Thyroid gland (tissue), 4 donors: ENCODE measurements at places on chromosomes 11 and 22. TPM values are rescaled to one million over a fixed set of nuclear protein-coding genes. Genes with fewer than 3 reads are reported as not detected.

The PKDREJ gene
- 0.11 TPM for total RNA-seq

The SCGB1C1 gene
- not detected for total RNA-seq

The DNAJB7 gene
- total RNA-seq: not detected

The C11orf87 gene
- total RNA-seq: not detected

The PEX16 gene
- total RNA-seq: 28.6 TPM

The SLC22A8 gene
- not detected for total RNA-seq

The MAPK8IP1 gene
- 19.3 TPM for total RNA-seq

DNA sequence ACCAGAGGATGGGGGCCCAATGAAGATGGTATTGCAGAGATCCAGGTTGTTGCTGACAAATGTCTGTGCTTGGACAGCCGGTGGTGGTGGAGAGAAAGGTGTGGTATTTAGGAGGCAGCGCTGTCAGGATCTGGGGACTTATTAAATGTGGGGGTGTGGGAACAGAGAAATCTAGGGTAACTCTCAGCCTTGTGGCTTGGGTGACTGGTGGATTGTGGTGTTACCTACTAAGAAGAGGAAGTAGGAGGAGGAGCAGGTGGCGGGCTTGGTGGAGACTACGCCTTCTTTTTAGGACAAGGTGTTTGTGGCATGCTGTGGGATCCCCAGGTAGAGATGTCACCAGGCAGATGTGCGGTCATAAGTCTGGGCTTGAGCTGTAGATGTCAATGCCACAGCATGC is 144.0 kb downstream of the GRIK4 start:
- no peak for DNase-seq

DNA sequence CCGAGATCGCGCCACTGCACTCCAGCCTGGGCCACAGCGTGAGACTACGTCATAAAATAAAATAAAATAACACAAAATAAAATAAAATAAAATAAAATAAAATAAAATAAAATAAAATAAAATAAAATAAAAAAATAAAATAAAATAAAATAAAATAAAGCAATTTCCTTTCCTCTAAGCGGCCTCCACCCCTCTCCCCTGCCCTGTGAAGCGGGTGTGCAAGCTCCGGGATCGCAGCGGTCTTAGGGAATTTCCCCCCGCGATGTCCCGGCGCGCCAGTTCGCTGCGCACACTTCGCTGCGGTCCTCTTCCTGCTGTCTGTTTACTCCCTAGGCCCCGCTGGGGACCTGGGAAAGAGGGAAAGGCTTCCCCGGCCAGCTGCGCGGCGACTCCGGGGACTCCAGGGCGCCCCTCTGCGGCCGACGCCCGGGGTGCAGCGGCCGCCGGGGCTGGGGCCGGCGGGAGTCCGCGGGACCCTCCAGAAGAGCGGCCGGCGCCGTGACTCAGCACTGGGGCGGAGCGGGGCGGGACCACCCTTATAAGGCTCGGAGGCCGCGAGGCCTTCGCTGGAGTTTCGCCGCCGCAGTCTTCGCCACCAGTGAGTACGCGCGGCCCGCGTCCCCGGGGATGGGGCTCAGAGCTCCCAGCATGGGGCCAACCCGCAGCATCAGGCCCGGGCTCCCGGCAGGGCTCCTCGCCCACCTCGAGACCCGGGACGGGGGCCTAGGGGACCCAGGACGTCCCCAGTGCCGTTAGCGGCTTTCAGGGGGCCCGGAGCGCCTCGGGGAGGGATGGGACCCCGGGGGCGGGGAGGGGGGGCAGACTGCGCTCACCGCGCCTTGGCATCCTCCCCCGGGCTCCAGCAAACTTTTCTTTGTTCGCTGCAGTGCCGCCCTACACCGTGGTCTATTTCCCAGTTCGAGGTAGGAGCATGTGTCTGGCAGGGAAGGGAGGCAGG is at the start of gene GSTP1:
GSTP1 (plus strand) TSS at position 566 of the 958 bp plus-strand sequence; CDS start at position 598, 32 bp downstream.
- DNase-seq: peak; percentile 91

DNA sequence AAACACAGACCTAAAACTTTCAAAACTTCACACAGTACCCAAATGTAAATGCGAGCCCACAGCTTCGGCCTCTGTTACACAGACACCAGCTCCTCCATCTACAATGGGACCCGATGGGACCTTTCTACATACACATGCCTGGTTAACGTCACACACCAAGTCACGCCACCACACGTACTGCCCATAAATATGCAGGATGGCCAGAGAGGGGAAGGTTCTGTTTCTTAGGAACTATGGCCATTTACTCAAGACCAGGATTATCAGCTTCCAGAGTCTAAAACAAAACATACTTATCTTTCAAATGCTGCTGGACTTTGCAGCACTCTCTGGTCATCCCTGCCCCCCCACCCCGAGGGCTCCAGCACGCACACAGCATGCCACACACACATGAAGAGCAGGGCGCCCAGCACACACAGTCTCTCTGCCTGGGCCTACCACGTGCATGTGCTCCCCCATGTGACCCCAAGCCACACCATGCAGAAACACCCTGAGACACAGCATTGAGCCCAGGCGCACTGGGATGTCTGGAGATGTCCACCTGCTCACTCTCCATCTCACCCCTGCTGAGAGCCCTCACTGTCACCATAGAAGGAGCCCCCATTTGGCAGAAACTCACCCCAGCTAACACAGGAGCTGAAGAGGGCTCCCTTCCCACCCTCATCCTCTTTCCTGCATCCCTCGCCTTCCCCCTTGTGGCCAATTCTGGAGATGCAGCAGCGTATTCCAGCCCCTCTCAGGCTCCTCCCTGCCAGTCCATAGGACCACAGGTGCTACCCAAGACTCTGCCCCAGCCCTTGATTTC is 61.8 kb downstream of the SLC22A12 start:
- DNase-seq: peak; percentile 73

DNA sequence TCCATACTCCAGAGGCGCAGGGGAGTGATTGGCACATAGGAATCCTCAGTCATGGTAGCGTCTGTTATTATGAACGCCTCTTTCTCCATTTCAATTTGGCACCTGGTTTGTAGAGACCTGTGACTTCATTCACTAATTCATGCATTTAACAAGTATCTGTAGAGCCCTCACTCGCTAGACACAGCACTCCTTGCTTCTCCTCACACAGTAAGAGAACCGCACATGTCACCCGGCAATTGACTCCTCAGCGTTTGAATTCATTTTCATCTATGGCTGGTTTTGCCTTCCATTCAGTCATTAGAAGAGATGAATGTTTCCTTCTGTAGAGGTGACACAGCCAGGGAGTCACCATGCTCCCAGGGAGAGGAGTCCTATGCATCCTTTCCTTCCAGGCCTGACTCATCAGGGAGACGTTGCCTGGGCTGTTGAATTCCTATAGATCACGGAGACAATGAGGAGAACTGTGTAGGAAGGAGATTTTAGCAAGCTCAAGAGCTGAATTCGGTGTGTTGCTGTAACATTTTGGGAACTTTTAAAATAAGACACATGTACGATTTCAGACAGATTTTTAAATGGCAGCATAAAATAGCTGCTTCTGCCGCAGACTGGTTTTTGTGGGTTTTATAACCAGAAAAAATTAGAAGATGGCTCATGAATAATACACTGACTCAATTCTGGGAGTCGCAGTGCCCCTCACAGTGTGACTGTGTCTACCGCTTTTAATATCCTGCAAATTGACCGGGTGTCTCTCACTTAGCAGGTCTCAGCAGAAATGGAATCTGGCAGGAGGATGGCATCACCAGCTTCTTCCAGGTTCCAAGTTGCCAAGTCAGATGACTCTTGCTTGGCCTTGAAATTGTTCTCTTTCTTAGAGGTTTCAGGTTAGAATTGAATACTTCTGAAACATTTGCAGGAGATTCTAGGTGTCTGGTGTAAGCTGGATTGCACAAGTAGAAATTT is 44.4 kb upstream of the CLMP start:
- no peak for DNase-seq

DNA sequence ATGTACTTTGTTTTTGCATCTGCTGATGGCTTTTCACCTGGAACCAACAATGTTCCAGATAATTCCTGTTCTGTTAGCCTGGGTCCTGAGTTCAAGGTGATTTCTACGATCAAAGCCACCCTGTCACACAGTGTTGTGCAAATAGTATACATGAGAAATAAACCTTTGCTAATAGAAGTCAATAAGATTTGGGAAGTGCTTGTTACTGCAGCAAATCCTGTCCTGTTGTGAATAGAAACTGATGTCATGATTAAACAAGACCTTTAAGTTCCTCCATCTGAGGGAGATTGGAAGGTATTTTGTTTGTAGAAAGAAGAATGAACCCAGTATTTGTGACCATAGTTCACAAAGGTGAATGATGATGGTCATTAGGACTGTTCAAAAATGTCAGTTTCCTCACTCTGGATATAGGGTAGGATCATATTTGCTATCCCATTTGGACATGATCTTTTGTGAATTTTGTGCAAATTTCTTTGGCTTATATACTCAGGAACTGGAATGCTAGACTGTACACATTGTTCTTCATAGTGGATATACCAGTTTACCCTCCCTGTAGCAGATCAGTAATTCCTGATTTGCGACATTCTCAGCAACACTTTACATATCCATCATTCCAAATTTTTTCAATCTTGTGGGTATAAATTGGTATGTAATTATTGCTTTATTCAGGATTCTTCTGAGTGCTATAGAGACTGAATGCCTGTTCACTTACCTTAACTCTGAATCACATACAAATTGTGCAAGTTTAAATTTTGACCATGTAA is 428.5 kb downstream of the METTL15 start:
- no peak for DNase-seq

- DNase-seq: peak; percentile 64
Measured at GRCh38 chr22:38713921-38714320, 8.2 kb downstream of the GTPBP1 start.

GRCh38 chr11:68009391-68010089 is 587 bp upstream of the ALDH3B1 start:
- DNase-seq: peak; percentile 47

- DNase-seq: no peak
Measured at GRCh38 chr11:118894192-118894591, 10.5 kb downstream of the CXCR5 start.

DNA sequence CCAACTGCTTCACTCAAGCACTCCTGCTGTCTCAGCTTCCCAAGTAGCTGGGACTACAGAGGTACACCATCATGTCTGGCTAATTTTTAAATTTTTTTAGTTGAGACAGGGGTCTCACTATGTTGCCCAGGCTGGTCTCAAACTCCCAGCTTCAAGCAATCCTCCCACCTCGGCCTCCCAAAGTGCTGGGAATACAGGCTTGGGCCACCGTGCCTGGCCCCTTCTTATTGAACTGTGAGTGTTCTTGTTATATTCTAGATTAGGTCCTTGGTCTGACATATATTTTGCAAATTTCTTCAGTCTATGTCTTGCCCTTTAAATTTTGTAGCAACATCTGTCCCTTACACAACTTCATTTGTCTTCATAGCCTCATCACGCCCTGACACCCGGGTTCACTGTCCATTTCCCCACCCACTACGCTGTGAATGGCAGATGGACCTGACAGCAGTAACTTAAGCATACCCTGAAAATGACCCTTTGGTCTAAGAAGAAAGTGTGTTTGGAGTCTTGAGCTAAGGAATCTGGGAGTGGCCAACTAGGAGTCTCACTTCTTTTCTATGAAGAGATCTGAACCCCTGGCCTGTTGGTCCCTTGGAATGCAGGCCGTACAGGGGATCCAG is 4.2 kb upstream of the FAM118A start:
- no peak for DNase-seq

DNA sequence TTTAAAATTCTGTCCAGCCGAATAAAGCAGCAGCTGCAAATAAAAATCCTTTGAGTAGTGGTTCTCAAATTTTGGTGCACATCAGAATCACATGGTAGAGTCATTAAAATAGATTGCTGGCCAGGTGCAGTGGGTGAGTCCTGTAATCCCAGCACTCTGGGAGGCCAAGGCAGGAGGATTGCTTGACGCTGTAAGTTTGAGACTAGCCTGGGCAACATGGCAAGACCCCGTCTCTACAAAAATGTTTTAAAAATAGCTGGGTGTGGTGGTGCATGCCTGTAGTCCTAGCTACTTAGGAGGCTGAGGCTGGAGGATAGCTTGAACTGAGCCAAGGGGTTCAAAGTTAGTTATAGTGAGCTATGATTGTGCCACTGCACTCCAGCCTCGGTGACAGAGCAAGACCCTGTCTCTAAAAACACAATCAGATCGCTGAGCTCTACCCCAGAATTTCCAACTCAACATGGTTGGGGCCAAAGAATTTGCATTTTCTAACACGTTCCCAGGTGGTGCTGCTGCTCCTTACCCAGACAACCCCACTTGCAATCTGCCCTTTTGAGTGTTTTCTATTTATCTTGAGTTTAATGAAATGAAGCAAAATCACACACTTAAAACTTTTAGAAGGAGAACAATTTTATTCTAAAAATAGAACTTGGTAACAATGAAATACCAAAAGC is 48.8 kb downstream of the BIRC2 start:
- peak; percentile 12 for DNase-seq

GRCh38 chr22:37419969-37420685 is 7.2 kb downstream of the ELFN2 start:
- no peak for DNase-seq

DNA sequence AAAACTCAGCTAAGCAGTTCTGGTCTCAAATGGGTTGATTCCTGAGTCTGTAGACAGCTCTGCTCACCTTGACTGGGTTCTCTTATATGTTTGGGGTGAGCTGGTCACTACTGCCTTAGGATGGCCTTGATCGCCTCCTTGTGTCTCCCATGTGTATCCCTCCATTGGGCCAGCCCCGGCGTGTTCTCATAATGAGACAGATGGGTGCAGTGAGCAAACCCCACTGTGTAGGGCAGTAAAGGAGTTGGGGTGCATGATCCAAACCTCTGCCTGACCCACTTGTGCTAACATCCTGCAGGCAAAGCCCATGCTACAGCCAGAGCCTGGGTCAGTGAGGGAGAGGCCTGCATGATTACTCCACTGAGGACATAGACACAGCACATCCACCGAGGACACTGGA is 657.6 kb downstream of the BRD1 start:
- no peak for DNase-seq

GRCh38 chr11:109838026-109838425 is 255.2 kb upstream of the ZC3H12C start:
- no peak for DNase-seq

DNA sequence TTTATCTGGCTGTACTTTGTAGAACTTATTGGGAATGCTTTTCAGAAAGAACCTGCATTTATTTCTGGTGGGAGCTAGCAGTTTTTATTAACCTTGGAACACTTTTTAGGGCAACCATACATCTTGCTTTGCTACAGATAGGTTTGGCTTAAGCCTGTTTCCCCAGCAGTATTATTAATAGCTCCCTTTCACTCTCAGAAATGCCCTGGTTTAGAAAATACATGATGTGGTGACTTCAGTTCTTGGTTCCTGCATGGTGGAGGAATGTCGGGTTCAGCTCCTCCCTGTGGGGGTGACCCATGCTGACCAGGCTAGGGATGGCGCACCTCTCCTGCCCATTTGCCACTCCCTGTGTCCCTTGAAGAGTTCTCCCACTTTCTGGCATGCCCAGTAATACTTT is 28.2 kb downstream of the ZBED4 start:
- no peak for DNase-seq

DNA sequence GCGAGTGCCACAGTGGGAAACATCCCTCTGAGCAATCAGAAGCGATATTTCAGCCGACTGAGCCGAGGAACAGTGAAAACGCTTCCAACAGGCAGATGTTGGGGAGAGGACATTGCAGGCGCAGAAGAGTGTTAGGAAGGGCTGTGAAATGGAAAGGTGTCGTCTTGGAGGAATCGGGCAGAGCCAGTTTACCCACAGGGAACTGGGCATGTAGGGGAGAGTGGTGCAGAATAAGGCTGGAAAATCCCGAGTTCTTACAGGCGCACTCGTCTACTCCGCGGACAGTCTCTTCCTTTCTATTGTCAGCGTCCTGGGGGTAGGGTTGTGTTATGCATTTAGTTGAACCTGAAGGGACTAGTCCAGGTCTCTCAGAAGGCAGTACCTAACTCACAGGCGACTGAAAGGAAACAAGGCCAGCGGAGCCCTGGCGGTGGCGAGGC is 1.1 kb upstream of the APLP2 start:
- no peak for DNase-seq

- no peak for DNase-seq
Measured at GRCh38 chr11:72069200-72069599, 11.1 kb downstream of the NUMA1 start.
